ENCODE measurements at places on chromosomes 6 and 20.

GRCh38 chr6:167304912-167305311 lies 13.8 kb downstream of the UNC93A start:
- no peak for DNase-seq

DNA sequence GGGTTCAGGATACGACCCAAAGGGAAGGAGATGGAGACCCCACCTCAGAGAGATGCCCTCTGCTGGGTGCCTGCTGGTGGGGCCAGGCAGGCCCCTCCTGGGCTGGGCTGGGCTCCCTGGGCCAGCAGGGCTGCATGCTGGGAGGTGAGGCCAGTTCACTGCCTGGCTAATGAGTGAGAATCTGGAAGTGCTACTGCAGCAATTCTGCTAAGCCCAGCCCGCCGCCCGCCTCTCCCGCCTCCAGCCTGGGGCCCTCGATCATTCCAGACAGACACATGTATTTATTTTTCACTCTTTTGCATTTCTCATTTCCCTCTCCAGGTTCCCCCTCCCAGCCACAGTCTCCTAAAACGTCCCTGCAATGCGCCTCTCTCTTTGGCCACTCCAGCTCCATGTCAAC lies 79.6 kb downstream of the CDH22 start:
- no peak for DNase-seq

DNA sequence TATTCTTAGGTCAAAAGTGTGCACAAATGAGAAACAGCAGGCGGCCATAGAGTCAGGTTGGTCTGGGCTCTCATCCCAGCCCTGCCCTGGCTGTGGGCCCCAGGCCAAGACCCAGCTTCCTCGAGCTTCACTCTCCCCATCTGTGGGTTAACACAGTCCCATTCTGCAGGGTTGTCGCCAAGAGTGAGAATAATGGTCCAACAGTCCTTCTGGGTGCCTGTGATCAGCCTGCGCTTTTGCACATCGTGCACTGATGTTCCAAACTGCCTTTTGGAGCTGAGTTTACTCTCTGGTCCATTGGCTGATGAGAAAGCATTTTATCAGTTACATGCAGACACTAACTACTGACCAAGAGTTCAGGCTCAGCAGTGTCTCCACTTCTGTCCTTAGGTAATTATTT lies 82.6 kb downstream of the INSM1 start:
- DNase-seq = no peak

DNA sequence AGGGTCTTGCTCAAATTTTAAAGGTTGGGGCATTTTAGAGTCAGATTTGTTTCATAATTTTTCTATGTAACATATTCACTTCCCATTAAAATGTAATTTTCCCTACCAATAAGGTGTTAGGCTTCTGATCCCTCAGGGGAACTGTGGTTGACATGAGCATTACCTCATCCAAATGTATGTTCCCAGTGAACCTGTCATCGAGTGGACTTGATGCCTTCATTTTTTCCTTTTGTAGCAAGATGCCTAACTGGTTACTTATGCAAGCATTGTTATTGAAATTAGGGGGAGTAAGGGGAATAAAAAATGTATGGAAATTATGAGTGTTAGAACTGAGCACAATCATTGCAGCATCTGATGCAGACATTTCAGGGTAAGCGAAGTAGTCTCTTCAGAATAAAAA lies 360.5 kb downstream of the BCKDHB start:
- no peak for DNase-seq

GRCh38 chr6:11413117-11413687 lies 124.3 kb upstream of the TMEM170B start:
- no peak for DNase-seq

GRCh38 chr6:39111280-39111679 lies 3.7 kb downstream of the SAYSD1 start:
- no peak for DNase-seq

GRCh38 chr20:19274412-19275015 lies 62.1 kb downstream of the SLC24A3 start:
- DNase-seq = no peak

DNA sequence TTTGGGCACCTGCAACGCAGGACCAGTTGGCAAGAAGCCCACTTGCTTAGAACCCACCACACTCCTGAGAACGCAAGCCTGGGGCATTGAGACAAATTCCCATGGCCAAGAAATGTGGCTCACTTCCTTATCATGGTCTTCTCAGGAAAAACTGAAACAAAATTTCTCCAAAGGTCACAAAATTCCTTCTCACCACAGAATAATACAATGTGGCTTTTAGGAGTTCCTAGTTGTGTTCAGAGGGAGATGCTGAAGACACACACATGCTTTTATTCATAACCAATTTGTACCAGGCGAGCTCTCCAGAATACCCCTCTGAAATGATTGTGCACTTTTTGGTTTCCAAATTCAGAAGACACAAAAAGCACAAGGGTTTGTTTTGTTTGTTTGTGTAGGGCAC lies 31.6 kb downstream of the ADTRP start:
- no peak for DNase-seq

- DNase-seq = peak; percentile 2
These were observed 97.5 kb downstream of the AIG1 start for GRCh38 chr6:143158113-143158581.

DNA sequence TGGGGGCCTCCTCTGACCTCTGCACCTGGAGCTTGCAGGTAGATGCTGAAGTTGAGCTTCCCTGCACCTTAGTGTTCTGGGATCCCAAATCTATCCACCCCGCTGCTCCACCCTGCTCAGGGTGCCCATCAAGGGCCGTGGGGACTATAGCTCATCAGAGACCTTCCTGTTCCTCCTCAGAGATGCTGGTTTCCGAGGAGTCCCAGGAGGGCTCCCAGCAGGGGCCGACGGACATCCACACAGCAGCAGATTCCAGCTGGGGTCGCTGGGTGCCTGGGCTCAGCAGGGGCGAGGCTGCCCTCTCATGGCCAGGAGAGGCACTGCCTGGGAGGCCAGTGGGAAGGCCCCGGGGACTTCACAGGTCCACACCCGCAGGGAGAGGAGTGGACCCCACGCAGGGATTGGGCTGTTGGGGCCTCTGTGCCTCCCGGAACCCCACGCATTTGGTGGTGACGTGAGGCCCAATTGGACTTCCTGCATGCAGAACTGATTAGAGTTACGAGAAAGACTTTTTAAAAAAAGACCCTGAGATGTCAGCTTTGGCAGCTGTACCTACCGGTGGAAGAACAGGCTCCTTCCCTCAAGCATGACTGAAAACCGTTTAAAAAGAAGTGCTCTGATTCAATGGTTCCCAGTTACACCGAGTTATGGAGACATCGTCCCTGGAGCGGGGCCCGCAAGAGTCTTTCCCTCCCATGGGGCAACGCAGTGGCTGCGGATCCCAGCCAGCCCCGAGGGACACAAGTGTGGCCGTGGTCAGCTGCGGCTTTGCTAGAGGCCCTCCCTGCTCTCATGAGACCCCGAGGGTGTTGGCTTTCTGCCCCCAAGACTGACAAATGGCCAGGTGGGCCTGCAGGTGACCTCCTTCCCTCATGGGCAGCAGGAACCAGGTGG lies 25.3 kb upstream of the SLCO4A1 start:
- DNase-seq = peak; percentile 71

Measured in NCI-H460 (cell line).